ENCODE measurements at places on chromosomes 1 and 21. TPM values are rescaled to one million over a fixed set of nuclear protein-coding genes. Genes with fewer than 3 reads are reported as not detected.

The FAAH gene
- 30.9 TPM for total RNA-seq

The COL11A1 gene
- 1.7 TPM for total RNA-seq

The OR10K1 gene
- total RNA-seq = not detected

The PKNOX1 gene
- total RNA-seq = 14.9 TPM

The PLPPR4 gene
- 3.0 TPM for total RNA-seq

The RAB25 gene
- total RNA-seq = 62.0 TPM

The LCE1E gene
- not detected for total RNA-seq

The SPRR5 gene
- total RNA-seq = not detected

The KRTAP10-9 gene
- not detected for total RNA-seq

The NBPF4 gene
- total RNA-seq = not detected

The CFHR1 gene
- total RNA-seq = not detected

The LMOD1 gene
- total RNA-seq = 38.3 TPM

The HCRTR1 gene
- not detected for total RNA-seq

The ITPKB gene
- 44.1 TPM for total RNA-seq

The NLRP3 gene
- total RNA-seq = 4.9 TPM

The LRRC71 gene
- total RNA-seq = 0.26 TPM

The ANKRD35 gene
- 1.6 TPM for total RNA-seq

The UBXN10 gene
- total RNA-seq = 0.87 TPM

The RGS1 gene
- total RNA-seq = 27.8 TPM

The SV2A gene
- 1.7 TPM for total RNA-seq

The C1orf174 gene
- 19.9 TPM for total RNA-seq

The ARHGEF11 gene
- total RNA-seq = 41.1 TPM

The FAM110D gene
- total RNA-seq = 6.9 TPM

The OR10J1 gene
- not detected for total RNA-seq

The SYT6 gene
- total RNA-seq = not detected

The WLS gene
- 89.8 TPM for total RNA-seq

The LACTBL1 gene
- total RNA-seq = not detected

The CNR2 gene
- total RNA-seq = 0.06 TPM

The HEYL gene
- 17.7 TPM for total RNA-seq

The S100PBP gene
- 34.9 TPM for total RNA-seq

The IL24 gene
- total RNA-seq = not detected

The HLCS gene
- 16.0 TPM for total RNA-seq

The TEX38 gene
- total RNA-seq = not detected

The AGO3 gene
- total RNA-seq = 34.1 TPM

The RAB3B gene
- not detected for total RNA-seq

The TCEANC2 gene
- 4.7 TPM for total RNA-seq

The SEMA6C gene
- total RNA-seq = 6.7 TPM

The DSCAM gene
- total RNA-seq = not detected

The GPR61 gene
- not detected for total RNA-seq

The PLXNA2 gene
- total RNA-seq = 98.5 TPM

The GFI1 gene
- 5.4 TPM for total RNA-seq

The CELA3A gene
- total RNA-seq = not detected

The SHISAL2A gene
- 0.81 TPM for total RNA-seq

The C1orf141 gene
- total RNA-seq = not detected

The G0S2 gene
- total RNA-seq = 36.5 TPM

The C8B gene
- not detected for total RNA-seq

The LCE4A gene
- total RNA-seq = not detected

The WNT3A gene
- total RNA-seq = 10.1 TPM

The TSNAX gene
- 36.0 TPM for total RNA-seq

The RPF1 gene
- total RNA-seq = 30.1 TPM

The PCNX2 gene
- 6.8 TPM for total RNA-seq

The LAX1 gene
- total RNA-seq = 3.0 TPM

The RHD gene
- total RNA-seq = not detected

The FCRL1 gene
- 1.4 TPM for total RNA-seq

The KCNQ4 gene
- 0.96 TPM for total RNA-seq

The EFNA3 gene
- total RNA-seq = 1.0 TPM

The TFAP2E gene
- total RNA-seq = 1.9 TPM

The CFHR5 gene
- total RNA-seq = not detected

Measured in upper lobe of right lung (tissue), 1 donor.